ENCODE measurements at places on chromosomes 13 and 19.

- DNase-seq, result no peak
Observed at GRCh38 chr19:35889370-35890112, 10.8 kb downstream of the NFKBID start.

DNA sequence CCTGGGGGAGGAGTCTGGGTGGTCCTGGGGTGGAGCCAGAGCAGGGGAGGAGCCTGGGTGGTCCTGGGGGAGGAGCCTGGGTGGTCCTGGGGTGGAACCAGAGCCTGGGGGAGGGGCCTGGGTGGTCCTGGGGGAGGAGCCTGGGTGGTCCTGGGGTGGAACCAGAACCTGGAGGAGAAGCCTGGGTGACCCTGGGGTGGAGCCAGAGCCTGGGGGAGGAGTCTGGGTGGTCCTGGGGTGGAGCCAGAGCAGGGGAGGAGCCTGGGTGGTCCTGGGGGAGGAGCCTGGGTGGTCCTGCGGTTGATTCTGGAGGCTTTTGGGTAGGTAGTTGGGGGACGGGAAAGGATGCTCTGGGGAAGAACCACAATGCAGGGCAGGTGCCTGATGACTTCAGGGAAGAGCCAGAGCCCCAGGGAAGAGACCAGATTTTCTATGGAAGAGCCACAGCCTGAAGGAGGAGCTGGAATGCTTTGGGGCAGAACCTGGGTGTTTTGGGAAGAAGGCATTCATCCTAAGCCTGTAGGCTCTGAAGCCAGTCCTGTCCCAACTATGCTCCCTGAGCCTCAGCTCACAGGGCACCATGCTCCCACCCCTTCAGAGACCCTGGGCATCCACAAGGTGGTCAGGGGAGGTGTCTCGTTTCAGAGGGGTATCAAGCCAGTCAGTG is 15.0 kb downstream of the MRPS12 start:
- no peak for DNase-seq

DNA sequence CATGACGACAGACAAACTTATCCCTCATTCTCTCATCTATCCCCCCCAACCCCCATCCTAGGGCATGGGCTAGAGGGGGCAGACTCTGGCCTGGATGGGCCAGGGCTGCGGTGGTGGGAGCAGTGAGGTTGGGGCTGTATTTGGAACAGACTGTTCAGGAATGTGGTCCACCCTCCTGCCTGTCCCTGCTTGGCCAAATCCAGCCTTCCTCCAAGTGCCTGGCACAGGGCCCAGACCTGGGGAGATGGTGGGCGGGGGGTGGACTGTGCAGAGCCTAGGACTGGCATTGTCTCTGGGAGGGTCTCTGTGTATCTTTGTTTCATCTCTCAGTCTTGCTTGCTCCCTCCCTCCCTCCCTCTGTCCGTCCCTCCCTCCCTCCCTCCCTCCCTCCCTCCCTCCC is 14.2 kb downstream of the EGLN2 start:
- no peak for DNase-seq

DNA sequence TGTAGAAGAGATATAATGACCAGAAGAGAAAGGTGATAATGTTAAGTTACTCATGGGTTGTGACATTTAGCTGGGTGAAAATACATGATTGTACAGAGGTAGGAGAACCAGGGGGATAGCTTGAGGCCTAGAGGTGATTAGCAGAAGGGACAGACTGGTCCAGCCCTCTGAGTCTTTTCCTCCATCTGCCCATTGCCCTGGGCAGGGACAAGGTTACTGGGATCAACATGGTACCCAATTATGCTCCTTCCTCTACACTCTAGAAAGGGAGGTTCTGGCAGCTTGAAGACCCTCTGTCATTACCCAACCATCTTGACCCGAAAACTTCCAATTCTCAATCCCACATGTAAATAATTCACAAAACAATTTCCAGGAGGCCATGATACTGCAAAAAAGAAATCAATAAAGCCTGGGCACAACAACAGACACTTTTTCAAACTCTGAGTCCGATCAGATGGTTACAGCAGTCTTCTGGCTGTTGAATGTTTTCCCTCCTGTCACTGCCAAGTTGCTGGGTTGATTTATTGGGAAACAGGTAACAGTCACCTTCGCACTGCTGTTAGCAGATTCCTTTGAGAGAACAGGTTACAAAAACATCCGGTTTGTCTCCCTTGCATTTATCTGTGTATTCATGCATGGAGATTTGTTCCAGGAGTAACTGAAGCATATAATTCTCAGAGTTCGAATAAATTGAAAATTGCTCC is 239.1 kb upstream of the HTR2A start:
- no peak for DNase-seq

- DNase-seq, result no peak
Observed at GRCh38 chr19:28961772-28962500, 251.0 kb downstream of the UQCRFS1 start.

DNA sequence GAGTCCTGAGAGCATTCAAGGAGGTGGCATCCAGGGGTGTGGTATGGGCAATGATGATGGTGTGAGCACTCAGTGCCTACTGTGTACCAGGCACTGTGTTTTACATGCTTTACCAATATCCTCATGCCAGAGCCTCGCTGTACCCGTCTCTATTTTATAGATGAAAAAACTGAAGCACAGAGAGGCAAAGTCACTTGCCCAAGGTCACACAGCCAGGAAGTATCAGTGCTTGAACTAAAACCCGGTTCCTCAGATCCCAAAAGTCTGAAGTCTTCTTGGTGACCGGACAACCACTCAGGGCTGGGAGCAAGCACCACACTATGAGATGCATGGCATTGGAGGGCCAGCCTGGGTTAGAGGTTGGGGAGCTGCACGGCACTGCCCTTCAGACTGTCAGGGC is 84.1 kb downstream of the CHST8 start:
- no peak for DNase-seq

DNA sequence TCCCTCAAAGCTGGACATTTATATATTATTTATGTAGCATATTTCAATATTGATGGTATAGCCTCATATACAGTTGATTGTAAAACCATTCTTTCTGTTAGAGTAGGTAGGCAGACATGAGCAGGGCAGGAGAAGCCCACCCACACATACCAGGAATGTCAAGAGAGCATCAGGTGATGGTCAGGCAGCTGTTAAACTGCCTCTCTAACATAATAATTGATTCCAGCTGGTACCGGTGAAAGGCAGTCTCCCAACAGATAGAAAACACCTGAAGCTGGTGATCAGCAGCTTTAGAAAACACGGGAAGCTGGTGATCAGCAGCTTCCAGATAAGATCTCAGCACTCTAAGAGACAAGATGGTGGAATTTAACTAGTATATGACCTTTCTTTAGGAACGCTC is 132.9 kb downstream of the SLITRK6 start:
- DNase-seq, result no peak

DNA sequence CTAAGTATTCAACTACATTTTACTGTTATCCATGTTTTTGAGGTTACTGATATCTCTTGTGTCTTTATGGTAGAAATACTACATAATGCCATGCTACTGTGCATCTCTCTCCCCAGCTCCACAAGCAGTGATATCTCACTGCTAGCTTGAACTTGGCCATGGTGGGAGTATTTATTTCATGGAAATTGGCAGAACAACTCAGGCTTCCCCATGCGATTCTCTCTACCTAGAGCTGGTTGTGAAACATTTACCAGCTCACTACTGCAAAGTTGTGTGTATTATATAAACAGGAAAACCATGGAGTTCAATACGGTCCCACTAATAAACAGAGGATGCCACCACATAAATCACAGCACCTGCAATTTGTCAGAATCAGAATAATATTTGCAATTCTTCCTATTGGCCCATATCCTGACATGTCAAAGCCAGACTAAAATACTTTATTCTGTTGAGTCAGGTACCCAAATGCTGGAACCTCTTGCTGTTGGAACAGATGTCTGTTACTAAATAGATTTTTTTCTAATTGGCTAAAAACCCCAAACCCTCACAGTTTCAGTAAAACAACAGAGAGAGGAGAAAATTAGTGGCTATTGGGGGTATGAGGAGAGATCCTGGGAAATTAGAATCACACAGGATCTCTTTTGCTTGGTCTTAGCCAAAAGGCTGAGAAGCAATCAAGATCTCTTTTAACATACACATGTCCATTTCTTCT is 91.4 kb upstream of the SLC10A2 start:
- DNase-seq, result no peak

DNA sequence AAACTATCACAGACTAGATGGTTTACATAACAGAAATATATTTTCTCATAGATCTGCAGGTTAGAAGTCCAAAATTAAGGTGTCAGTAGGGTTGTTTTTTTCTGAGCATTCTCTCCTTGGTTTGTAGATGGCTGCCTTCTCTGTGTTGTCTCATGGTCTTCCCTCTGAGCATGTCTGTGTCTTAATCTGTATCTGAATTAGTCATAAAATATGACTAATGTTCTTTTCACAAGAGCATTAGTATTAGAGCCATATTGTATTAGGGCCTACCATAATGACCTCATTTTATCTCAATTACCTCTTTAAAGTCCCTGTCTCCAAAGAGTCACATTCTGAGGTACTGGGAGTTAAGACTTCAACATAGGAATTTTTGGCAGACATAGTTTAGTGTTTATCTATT is 77.2 kb upstream of the OBI1 start:
- no peak for DNase-seq

DNA sequence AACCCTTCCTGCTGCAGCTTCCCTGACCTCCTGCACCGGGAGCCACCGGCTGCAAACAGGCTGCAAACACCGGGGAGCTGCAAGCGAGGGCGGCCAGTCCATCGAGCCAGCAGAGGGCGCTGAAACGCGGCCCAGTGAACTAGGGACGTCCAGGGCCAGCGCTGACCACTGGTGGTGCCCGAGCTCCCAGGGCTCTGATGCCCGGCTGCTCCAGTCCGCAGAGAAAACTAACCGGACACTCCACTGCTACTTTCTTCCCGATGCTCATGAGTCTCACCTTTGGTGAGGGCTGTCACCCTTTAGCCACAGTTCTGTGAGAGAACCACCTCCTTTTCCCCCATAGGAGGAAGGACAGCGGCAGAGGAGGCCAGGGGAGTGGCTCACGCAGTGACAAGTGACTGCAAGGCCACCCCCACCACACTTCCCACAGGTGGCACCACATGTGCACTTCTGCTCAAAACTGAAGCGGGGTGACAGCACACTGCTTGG is 82.8 kb upstream of the MTIF3 start:
- DNase-seq, result peak; percentile 10

DNA sequence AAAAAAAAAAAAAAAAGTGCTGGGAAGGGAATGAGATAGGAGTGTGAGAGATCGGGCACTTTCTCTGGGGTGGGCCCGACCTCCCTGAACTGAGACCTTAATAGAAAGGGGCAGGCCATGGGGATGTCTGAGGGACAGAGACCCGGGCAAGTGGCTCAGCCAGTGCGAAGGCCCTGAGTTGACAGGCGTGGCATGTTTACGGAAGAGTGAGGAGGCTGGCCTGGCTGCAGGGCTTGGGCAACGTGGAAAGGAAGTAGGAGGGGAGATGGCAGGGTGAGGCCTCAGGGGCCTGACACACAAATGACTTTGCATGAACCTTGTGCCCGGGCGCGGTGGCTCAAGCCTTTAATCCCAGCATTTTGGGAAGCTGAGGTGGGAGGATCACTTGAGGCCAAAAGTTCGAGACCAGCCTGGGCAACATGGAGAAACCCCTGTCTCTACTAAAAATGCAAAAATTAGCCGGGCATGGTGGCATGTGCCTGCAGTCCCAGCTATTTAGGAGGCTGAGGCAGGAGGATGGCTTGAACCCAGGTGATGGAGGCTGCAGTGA is 13.9 kb downstream of the FCHO1 start:
- no peak for DNase-seq

- DNase-seq, result no peak
Observed at GRCh38 chr19:37221136-37221535, 3.1 kb downstream of the ZNF383 start.

DNA sequence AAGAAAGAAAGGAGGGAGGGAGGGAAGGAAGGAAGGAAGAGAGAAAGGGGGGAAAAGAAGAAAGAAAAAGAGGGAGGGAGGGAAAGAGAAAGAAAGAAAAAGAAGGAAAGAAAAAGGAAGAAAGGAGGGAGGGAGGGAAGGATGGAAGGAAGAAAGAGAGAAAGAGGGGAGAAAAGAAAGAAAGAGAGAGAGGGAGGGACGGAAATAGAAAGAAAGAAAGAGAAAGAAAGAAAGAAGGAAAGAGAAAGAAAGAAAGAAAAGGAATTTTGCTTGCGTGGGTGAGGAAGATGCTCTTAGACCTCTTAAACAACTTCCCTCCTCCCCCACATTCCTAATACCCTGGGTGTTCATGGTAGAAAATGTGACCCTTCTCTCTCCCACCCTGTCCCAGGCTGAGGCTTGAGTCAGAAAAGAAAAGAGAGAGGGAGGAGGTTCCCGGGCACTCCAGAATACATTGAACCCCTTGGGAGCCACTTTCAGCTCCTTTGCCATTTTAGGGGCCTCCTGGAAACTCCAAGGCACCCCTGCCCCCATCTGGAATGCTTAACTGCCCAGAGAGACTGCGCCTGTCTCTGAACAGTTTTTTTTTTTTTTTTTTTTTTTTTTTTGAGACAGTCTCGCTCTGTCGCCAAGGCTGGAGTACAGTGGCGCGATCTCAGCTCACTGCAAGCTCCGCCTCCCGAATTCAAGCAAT is 9.2 kb upstream of the KANK3 start:
- no peak for DNase-seq

DNA sequence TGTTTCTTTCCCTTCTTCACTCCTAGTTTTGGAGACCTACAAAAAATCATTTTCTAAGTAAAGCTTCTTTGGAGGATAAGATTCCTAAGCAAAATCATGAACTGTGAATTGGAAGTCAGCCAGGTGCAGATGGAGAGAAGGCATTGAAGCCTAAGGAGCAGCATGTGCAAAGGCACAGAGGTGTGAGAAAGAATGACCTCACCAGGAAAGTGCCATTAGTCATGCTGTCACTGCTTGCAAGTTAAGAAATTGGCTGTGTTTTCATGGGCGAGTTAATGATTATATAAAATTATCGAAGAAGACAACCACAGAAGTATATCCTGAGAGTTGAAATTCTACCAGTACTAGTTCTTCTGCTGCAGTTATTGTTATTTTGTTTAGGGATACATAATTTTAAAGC is 80.3 kb upstream of the KLHL1 start:
- DNase-seq, result no peak

DNA sequence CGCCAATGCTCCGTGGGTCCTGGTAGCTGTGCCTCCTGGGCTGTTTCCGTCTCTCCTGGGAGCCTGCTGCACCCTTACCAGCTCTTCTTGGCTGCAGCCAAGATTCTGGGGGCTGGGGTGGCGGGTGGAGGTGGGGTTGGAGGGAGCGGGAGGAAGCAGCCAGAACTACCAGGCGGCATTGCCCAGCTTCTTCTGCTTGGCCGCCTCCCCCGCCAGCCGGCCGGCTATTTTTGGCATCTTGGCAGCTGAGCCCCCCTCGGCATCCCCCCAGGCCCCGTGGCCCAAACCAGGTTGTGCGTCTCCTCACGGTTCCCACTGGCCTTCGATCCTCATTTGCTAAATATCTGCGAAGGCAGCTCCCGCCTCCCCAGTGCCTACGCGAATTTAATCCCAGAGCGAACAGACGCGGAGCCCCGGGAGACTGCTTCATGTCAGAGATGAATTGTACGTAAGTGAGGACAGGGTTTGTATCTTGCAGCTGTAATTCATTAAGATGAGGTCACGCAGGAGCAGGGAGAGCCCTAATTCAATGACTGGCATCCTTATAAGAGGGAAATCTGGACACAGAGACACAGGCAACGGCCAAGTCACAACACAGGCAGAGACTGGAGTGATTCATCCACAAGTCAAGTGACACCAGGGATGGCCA is 12.8 kb upstream of the PEAK3 start:
- no peak for DNase-seq

GRCh38 chr13:89977203-89977602 is 1370.3 kb upstream of the MIR17HG start:
- DNase-seq, result no peak

GRCh38 chr13:98875146-98875729 is 102.6 kb downstream of the DOCK9 start:
- DNase-seq, result no peak

- DNase-seq, result no peak
Observed at GRCh38 chr19:2064788-2065524, 13.9 kb upstream of the MKNK2 start.

- no peak for DNase-seq
Observed at GRCh38 chr13:27309967-27310598, 39.5 kb downstream of the RASL11A start.

Data from stimulated activated CD4-positive, alpha-beta T cell treated with anti-CD3 and anti-CD28 coated beads, Interleukin-4, amount 100 ng/mL, for 4 hours (primary cell).